ENCODE measurements at places on chromosomes 1 and 21. TPM values are rescaled to one million over a fixed set of nuclear protein-coding genes. Genes with fewer than 3 reads are reported as not detected.

The PRKAA2 gene
- total RNA-seq, result 3.4 TPM

The ATAD3C gene
- total RNA-seq, result not detected

The CCDC30 gene
- 0.48 TPM for total RNA-seq

The PLA2G2A gene
- not detected for total RNA-seq

The CLDN14 gene
- not detected for total RNA-seq

The GBP5 gene
- total RNA-seq, result 1.2 TPM

The OR2L5 gene
- total RNA-seq, result not detected

The FNDC5 gene
- not detected for total RNA-seq

The S100A3 gene
- total RNA-seq, result 7.0 TPM

The DCDC2B gene
- under 0.01 TPM for total RNA-seq

The EDN2 gene
- total RNA-seq, result 14.5 TPM

The CELA2A gene
- not detected for total RNA-seq

The RHOU gene
- 0.43 TPM for total RNA-seq

The ZBTB7B gene
- 50.4 TPM for total RNA-seq

The RPTN gene
- total RNA-seq, result 0.72 TPM

The CYP4A22 gene
- total RNA-seq, result not detected

The EXO1 gene
- total RNA-seq, result 0.64 TPM

The ADORA1 gene
- under 0.01 TPM for total RNA-seq

The DNAH14 gene
- total RNA-seq, result 11.1 TPM

The AKT3 gene
- 10.7 TPM for total RNA-seq

The VCAM1 gene
- 37.8 TPM for total RNA-seq

The AGBL4 gene
- not detected for total RNA-seq

The CYB5RL gene
- 0.72 TPM for total RNA-seq

The TSPAN1 gene
- total RNA-seq, result 29.4 TPM

The PTGFR gene
- under 0.01 TPM for total RNA-seq

The MXRA8 gene
- total RNA-seq, result 12.0 TPM

The TP53BP2 gene
- 37.8 TPM for total RNA-seq

The PADI2 gene
- total RNA-seq, result 25.5 TPM

The OR10Z1 gene
- total RNA-seq, result not detected

All from tracheal epithelial cell (primary cell).